CD4-positive, alpha-beta T cell treated with Interferon gamma for 1 hour (primary cell): ENCODE measurements at places on chromosomes 5 and 9.

DNA sequence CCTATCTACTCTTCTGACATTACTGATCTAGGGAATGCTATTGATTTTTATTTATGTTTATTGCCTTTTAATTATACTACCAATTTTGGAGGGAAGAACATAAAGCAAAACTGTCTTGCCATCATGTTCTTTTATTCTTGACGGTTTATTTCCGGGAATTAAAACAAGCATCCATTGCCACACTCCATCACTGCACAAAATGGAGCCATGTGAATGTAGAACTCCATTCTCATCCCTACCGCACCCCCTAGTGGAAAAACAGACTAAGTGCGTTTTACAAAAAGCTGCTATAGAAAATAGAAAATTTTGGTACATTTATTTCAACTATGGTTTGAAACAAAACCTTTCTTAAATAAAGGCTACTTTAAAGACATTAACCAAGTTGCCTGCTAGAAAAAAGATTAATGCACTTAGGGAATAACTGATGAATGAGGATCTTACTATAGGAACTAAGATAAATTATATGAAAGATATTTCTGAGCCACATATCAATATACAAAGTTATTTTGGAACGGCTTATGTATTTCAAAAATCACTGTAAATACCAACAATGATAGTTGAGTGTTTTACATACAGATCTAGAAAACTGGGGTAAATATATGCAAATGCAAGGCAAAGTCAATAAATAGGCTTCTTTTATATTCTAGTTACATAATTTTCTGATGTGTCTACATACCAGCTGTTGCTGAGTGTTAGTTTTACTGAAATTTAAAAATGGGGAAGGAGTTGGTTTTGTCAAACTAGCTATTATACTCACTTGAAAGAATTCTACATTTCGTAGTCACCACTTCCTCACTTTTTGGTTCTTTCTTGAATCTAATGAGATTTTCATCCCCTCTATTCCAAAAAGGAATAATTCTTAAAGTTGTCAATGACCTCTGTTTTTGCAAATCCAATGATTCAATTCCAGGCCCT, 26.5 kb downstream of the OXCT1 start:
- no peak for DNase-seq

GRCh38 chr5:31452314-31452713, 79.6 kb downstream of the DROSHA start:
- DNase-seq = no peak

GRCh38 chr9:93898026-93898425, 57.1 kb downstream of the BARX1 start:
- DNase-seq = no peak

DNA sequence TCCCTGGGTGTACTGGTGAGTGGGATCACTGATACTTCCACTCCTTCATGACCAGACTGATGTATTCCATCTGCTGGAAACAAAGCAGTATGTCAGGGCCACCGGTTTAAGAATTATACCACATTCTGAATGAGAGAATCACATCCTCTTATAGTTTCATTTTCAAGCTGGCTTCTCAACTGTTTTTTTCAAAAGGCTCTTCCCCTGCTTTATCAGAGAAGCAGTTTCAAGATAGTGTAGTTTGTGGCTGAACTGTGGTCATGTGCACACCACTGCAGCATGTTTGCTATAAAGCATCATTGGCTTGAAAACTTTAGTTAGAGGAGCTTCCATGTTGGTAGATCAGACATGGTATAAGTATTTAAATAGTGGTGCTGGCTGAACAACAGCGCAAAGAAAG, 450.5 kb upstream of the CDH10 start:
- DNase-seq = no peak

DNA sequence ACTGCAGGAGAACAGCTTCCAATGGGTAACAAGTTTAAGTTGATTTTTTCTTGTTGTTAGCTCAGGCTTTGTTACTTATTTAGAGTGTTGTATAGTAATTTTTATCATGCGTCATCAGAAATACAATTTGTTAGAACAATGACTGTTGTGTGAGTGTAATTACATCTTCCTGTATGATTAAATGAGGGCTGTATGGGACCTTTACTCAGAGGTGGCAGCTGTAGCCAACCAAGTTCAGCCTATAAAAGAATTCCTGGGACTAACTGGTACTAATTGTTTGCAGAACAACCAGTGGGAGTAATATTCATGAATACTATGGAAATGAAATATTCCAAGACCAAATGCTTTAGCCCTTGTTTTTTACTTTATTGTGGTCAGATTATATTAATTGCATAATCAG, 30.8 kb upstream of the TJP2 start:
- no peak for DNase-seq

DNA sequence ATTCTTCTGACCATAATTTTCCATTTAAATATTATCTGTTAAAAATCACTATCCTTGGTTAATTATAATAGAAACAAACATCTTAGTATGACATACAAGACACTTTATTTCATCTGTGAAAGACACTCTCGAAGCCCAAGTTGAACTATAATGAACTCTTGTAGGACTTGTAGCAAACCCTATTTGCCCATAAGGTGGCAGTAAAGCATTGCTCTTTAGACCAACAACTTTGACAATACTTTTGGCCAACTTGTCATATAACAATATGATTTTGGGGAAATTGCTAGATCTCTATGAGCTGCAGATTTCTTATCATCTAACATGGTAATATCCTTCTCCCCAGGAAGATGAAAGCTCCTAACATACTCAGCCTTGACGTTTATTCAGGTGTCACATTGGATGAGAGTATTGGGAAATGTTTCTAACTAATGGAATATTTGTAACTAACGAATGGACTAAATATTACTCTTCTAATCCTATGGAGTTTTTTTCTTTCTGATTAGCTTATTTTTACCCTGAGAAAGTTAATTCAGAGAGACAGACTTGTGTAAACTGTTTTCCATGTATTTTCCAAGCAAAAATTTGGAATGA, 11.0 kb downstream of the SPINK14 start:
- no peak for DNase-seq

DNA sequence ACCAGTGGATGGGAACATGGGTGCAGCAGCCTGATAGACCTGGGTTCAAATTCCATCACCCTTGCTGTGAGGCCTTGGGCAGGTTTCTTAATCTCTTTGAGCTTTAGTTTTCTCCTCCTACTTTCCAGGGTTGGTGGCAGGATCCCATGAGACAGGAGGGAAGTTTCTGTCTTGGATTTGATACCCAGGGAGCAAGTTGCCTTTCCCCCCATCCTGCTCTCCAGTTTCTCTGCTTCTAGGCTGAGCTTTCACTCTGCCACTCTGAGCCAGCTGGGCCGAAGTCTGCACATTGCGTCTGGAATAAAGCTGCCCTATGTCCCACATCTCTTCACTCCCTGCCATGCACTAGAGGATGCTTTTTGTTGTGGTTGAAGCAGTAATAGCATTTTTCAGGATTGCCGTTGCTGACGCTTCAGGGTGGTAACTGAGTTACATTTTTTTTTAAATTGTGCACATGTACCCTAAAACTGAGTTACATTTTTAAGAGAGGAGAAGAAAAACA, 40.5 kb upstream of the ANGPTL2 start:
- DNase-seq = no peak

- no peak for DNase-seq
These were observed 14.4 kb upstream of the ORM1 start for GRCh38 chr9:114308361-114308950.

DNA sequence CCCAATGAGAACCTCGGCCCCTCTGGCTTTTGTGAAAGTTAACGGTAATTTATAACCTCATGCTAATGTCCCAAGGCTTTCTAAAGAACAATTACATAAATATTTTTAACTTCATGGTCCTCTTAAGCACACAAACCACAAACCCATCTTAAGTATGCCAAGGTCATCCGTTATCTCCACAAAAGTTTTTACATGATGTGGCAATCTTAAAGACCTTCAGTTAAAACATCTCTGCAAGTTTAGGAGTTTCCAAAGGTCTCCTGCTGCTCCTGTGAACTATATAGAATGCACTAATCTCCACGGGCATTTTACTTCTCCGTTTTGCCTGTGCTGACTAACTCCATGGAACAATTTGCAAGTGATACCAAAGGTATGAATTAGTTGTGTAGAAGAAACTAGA, 228.2 kb downstream of the TLE1 start:
- no peak for DNase-seq

- no peak for DNase-seq
These were observed 150.3 kb downstream of the XRCC4 start for GRCh38 chr5:83227611-83228010.

GRCh38 chr5:92207151-92207550, 824.0 kb upstream of the ARRDC3 start:
- no peak for DNase-seq
